ENCODE measurements at places on chromosomes 7 and 10. TPM values are rescaled to one million over a fixed set of nuclear protein-coding genes. Genes with fewer than 3 reads are reported as not detected.
A peak's percentile ranks its signal among the peaks of the same experiment; 100 is the strongest.

ITGB8 gene
- total RNA-seq: 1.3 TPM

MRPS33 gene
- total RNA-seq: 27.9 TPM

SPDYE1 gene
- total RNA-seq: not detected

NKX1-2 gene
- not detected for total RNA-seq

UBN2 gene
- total RNA-seq: 15.7 TPM

DNA sequence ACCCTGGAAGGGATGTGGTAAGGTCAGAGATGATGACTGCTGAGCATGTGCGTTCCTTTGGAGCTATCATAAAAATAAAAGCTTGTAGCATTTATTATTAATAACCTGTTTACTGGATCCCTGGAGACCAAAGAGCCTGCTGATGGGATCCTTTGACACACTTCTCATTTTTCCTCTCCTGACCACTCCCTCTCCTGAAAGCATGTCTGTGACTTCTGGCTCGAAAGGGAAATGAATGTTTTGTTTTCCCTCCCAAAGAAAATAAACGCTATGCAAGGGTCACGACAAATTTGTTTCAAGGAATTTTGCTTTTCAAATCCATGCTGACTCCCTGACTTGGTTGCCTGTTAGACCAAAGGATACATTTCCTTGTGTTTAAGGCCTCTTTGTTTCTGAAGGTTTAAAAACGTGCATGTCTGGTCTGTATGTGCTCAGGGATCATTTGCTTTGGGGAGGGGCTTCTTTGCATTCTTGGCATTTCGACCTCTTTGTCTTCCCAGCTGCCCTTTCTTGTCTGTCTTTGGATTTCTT, 185.1 kb upstream of the AGK start:
- DNase-seq: no peak
- no peak overlapping the region for H3K4me3 ChIP-seq
- H3K27me3 ChIP-seq: no peaks in the 10 kb centered on the region
- H3K4me1 ChIP-seq: peaks cover 57% of the 10 kb centered on the region
- H3K27ac ChIP-seq: peak overlapping the region; percentile 64

DNA sequence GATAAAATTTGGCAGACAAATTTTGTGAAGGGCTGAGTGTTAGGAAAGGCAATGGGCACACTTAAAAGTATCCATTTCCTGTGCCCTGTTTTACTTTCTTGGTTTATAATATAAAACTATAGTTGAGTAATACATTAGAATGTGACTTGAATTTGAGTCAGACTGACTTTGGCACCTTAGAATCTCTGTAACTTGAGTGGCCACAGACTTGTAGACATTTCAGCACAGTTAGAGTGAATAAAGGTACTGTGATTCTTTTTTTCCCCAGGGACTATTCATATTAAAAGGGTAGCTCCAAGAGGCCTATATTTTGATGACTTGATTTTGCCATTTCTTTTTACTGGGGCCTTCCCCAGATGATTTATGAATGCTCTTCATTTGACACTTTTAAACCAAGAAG, 22.4 kb downstream of the GBF1 start:
- H3K36me3 ChIP-seq: peaks cover 5% of the 10 kb centered on the region
- H3K4me3 ChIP-seq: no peak overlapping the region
- H3K4me1 ChIP-seq: peaks cover 53% of the 10 kb centered on the region
- no peaks in the 10 kb centered on the region for H3K27me3 ChIP-seq

DNA sequence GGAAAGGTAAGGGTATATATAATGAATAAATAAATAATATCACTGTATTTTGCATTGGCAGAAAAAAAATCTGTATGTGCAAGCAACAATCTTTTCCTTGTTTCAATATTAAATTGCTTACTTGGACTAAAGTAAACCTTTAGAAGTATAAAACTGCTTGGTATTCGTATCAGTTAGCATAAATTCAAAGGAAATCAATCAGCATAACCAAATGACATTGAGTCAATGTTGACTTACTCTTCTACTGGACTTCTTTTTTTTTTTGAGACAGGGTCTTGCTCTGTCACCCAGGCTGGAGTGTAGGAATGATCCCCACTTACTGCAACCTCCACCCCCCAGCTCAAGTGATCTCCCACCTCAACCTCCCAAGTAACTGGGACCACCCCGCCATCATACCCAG, 42.3 kb upstream of the KMT2C start:
- no peak overlapping the region for H3K27ac ChIP-seq
- no peaks in the 10 kb centered on the region for H3K27me3 ChIP-seq
- DNase-seq: no peak
- no peaks in the 10 kb centered on the region for H3K36me3 ChIP-seq
- no peak overlapping the region for H3K4me3 ChIP-seq

DNA sequence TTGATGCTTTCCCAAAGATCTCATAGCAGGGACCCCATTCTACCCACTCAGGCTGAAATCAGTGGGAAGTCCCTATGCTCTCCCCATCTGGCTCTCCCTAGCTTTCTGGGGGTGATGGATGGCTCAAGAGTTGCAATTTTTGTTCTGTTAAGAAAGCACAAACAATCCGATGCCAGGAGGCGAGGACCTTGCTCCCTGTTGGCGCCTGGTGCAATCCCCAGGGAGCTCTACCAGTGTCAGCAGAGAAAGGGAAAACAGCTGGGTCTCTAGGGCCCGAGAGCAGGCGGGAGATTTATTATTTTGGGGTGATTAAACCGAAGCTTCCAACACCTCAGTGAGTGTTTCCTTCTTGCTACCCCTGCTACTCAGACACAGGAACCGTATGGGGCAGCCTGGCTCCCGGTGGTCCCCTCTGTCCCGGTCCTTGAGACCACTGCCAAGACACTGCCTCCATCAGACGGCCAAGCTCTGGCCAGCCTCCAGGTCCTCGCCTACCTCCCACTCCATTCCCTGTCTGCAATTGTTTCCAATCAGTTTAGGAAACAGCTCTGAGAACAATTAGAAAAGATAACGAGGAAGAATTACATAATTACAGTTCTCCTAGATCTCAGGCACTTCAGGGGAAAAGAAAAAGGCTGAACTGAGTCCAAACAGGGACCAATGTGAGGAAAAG, 147.9 kb downstream of the PLXNA4 start:
- H3K4me1 ChIP-seq: peaks cover 46% of the 10 kb centered on the region
- H3K36me3 ChIP-seq: no peaks in the 10 kb centered on the region
- H3K4me3 ChIP-seq: no peak overlapping the region
- no peak for DNase-seq
- H3K27ac ChIP-seq: no peak overlapping the region

DNA sequence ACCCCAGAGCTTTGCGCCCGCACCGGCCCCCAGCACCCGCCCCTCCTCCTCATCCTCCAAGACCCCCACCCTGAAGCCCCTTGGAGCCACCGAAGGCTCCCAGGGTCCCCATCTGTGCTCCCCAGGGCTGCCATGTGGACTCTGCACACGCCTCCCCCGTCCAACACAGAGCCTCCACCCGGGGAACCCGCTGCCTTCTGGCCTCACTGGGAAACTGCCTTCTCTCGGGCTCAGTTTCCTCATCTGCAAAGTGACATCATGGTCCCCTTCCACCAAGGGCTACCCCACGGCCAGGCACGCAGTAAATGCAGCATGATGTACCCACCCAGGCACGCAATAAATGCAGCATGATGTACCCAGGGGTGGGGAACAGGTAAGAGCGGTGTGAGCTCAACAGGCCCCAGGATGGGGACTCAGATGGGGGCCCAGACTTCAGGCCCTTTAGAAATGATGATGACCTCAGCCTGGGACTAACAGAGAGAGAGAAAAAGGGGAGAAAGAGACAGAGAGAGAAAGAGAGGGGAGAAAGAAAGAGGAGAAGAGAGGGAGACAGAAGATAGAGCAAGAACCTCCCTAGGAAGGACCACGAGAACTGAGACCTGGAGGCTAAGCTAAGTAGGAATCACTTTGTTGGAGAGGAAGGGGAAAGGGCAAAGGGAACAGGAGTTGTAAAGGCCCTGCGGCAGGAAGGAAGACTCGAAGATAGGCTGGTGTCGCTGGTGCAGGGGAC, 2.5 kb upstream of the MICALL2 start:
- H3K4me1 ChIP-seq: peaks cover 48% of the 10 kb centered on the region
- H3K27me3 ChIP-seq: no peaks in the 10 kb centered on the region
- no peak overlapping the region for H3K4me3 ChIP-seq
- no peak for DNase-seq
- no peaks in the 10 kb centered on the region for H3K36me3 ChIP-seq

- H3K4me1 ChIP-seq: peaks cover 15% of the 10 kb centered on the region
- no peaks in the 10 kb centered on the region for H3K36me3 ChIP-seq
- no peak for DNase-seq
- no peak overlapping the region for H3K4me3 ChIP-seq
- no peaks in the 10 kb centered on the region for H3K27me3 ChIP-seq
Measured at GRCh38 chr10:533186-533585, 156.3 kb downstream of the DIP2C start.

DNA sequence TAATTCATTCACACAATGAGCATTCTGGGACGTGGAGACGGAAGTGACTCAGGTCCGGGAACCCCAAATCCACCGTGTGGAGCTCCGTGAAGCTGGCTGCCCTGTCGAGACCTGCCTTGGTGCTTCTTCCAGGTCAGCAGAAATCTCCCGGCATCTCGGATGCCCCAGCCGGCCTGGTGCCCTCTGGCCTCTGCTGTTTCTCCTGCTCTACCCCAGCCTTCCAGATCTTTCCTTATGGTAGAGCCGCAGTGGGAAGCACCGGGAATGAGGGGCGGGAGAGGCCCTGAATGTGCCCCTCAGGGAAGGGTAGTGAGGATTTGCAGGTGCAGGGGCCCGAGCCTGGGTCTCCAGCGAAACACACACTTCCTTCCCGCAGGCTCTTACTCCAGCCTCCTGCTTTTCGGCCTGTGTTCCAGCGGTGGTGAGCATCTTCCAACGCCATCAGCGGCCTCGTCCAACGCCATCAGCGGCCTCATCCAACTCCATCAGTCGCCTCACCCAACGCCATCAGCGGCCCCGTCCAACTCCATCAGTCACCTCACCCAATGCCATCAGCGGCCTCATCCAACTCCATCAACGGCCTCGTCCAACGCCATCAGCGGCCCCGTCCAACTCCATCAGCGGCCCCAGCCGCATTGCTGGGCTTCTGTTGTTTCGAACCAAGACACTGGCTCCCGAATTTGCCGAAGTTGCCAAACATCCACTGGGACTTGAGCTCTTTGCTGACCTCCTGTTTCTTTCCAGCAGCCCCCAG, 57.1 kb upstream of the PDGFA start:
- H3K36me3 ChIP-seq: peaks cover 2% of the 10 kb centered on the region
- peaks cover 5% of the 10 kb centered on the region for H3K4me1 ChIP-seq
- no peaks in the 10 kb centered on the region for H3K27me3 ChIP-seq

DNA sequence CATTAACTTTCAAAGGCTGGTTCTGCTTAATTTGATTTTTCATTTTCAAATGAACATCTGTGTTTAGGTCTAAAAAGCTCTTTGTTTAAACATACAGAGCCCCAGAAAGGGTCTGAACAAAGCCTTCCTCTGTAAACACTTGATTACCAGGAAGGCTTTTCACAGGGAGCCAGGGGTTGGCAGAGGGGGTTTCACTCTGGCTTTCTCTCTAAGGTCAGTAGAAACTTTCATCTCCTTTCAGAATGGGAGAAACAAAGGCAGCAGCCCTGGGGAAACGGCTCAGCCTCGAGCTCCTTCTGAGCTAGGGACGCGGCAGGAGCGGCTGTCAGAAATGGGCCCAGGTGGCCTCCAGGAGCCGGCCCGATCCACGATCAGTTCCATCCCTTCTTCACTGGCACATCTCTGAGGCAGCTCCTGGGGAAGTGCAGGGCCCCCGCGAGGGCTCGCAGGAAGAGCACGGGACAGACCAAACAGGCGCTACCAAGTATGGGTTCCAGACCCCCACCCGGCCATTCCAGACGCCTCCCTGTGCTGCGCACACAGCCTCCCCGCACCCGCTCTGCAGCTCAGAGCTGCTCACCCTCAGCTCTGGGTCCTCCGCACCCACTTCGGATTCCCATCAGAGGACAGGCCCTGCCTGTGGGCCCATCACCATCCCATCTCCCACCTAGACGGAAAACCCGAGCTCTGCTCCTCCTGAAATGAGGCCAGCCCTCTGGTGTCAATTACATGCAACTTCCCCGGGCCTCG, 124.1 kb downstream of the MAD1L1 start:
- H3K27me3 ChIP-seq: no peaks in the 10 kb centered on the region
- peaks cover 2% of the 10 kb centered on the region for H3K36me3 ChIP-seq
- DNase-seq: no peak
- no peak overlapping the region for H3K27ac ChIP-seq
- H3K4me1 ChIP-seq: peaks cover 67% of the 10 kb centered on the region
- H3K4me3 ChIP-seq: no peak overlapping the region

GRCh38 chr7:90270431-90271178, 25.6 kb downstream of the CFAP69 start:
- peaks cover 33% of the 10 kb centered on the region for H3K27me3 ChIP-seq
- H3K27ac ChIP-seq: no peak overlapping the region
- H3K4me1 ChIP-seq: no peaks in the 10 kb centered on the region
- H3K4me3 ChIP-seq: no peak overlapping the region
- no peak for DNase-seq
- no peaks in the 10 kb centered on the region for H3K36me3 ChIP-seq

DNA sequence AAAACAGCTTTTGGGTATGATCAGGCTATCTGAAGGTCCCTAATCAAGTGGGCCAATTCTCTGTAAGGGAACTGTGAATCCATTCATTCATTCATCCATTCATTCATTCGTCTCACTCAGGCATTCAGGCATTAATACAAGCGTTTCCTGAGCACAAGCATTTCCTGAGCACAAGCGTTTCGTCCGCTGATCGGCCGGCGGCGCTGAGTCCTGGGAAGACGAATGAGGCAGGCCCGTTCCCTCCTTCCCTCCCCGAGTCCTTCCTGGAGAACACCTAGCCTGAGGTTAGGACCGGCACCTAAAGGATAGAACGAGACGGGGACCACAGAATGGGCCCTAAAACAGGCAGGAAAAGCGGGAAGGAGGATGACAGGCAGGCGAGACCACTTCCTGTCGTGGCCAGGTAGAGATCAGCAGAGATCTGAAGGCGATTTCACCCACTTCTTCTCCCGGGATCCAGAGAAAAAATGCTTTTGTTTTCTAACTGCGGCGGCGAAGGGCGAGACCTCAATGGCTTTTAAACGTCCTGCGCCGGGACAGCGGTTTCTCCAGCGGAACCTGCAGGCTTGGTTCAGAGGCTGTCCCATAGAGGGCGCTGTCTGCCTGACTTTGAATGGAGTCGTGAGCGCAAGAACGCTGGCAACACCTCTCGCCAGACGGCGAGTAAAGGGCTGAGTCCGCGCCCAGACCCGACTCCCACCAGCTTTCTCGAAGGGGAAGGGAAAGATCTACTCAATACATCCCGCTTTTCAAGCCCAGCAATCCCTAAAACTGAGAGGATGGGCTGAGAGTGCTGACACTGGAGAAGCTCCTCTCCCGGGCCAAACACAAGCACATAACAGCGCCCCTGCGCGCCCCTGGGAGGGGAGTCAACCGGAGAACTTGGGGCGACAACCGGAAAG, 2.9 kb upstream of the HMX3 start:
- peak overlapping the region; percentile 70 for H3K4me3 ChIP-seq
- no peak for DNase-seq
- H3K27me3 ChIP-seq: peaks cover 79% of the 10 kb centered on the region
- H3K27ac ChIP-seq: no peak overlapping the region

DNA sequence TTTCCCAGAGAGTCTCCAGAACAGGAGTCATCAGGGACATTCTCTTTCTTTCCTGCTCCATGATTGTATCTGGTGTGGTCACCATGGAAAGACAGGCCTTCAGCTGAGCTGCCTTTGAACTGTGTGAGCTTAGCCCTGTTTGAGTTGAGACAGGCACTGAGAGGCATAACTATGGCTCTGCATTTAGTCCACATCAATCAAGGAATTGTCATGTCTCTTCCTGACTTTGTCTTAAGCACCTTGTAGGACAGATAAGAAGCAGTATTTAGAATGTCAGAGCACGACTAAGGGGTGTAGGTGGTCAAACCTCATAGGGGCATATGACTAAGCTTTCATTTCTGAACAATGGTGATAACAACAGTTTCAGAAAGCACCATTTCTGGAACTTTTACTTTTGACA, 53.5 kb downstream of the EPDR1 start:
- no peaks in the 10 kb centered on the region for H3K4me1 ChIP-seq
- no peak overlapping the region for H3K27ac ChIP-seq
- H3K4me3 ChIP-seq: no peak overlapping the region
- H3K27me3 ChIP-seq: peaks cover 4% of the 10 kb centered on the region
- peaks cover 2% of the 10 kb centered on the region for H3K36me3 ChIP-seq
